NCI-H1930 (cell line): ENCODE measurements at places on chromosomes 12 and 14.

DNA sequence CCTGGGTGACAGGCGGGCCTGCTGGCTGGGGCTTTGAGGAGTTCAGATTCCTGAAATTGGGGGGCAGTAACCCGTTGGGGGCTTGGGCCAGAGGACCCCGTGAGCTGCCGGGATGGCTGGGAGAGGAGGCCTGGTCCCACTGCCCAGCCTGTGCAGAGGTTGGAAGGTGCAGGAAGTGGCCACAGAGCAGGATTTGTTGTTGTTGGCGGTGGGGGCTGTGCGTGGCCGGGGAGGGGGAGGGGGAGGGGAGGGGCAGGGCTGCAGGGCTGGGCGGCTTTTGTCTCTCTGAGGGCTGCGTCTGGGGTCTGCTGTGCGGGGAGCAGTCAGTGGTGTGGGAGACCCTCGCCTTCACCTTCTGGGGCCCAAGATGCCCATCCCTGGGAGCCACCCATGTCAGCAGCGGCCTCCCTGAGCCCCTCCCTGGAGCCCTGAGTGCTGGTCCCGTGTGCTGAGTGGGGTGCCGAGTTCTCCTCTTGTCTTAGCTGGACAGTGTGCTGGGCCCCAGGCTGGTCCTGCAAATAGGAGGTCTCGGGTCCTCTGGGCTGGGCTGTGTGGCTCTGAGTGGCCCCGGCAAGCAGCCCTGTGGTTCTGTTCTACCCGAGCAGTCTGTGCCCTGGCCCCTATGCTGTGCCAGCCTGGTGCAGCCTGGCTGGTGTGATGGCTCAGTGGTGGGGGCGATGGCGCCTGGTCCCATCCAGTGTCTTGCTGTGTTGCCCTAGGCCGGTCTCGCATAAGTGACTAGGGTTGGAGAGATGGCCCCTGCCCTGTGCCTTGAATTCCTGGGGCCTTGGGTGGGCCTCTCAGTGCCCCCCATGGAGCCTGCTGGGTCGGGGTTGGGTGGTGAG, 10.3 kb downstream of the KIF26A start:
- DNase-seq: no peak

DNA sequence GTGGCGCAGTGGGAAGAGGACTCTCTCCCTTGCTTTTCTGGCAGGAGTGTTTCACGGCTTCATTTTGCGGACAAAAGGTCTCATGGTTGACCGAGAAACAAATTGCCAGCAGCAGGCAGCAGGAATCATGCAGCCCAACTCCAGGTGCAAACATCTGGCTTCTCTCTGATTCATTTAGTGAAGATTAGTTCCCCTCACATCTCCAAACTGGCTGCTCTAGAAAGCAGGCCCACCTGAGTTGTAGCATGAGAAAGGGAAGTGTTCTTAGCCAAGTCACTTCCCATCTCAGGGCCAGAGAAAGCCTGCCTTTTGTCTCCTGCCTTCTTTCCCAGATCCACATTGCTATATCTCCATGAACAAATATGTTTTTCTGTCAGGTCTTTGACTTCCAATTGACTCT, 120.8 kb upstream of the CCDC196 start:
- no peak for DNase-seq

DNA sequence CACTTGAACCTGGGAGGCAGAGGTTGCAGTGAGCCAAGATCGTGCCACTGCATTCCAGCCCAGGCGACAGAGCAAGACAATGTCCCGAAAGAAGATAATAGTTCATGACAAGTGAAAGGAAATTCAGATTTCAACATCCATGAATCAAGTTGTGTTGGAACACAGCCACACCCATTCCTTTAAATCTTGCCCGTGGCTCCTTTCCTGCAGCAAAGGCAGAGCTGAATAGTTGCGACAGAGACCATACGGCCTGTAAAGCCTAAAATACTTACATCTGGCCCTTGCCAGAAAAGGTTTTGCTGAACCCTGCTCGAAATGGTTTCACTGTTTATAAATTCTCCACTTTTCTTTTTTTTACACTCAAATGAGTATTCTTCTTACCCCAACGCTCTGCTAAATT, 17.7 kb upstream of the ITPK1 start:
- no peak for DNase-seq

GRCh38 chr12:124603831-124604251, 36.4 kb upstream of the NCOR2 start:
- no peak for DNase-seq

DNA sequence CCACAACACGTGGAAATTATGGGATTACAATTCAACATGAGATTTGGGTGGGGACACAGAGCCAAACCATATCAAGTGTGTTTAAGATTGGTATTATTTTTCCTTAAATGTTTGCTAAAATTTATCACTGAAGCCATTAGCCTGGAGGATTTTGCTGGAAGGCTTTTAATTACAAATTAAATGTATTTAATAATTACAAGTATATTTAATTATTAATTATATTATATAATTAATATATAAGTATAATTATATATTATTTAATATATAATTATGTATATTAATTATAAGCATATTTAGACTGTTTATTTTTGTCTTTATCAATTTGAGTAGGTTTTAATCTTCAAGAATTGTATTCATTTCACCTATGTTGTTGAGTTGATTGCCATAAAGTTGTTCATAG, 427.4 kb upstream of the FLRT2 start:
- DNase-seq: no peak

DNA sequence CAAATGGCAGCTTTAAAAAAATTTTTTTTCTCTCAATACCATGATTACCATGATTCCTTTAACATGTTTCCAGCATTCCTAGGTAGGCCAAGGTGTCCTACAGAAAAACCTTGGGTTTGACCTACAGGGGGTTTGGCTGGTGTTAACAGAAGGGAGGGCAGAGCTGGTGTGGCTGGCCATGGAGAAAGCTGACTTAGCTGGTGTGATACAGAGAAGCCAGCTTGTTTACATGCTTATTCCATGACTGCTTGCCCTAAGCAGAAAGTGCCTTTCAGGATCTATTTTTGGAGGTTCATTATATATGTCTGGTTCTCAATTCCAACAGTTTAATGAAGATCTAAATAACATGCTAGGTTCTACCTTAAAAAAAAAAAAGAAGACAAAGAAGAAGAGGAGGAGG, 68.6 kb downstream of the EEA1 start:
- no peak for DNase-seq

- no peak for DNase-seq
Measured at GRCh38 chr12:76020731-76021672, 10.6 kb downstream of the PHLDA1 start.

DNA sequence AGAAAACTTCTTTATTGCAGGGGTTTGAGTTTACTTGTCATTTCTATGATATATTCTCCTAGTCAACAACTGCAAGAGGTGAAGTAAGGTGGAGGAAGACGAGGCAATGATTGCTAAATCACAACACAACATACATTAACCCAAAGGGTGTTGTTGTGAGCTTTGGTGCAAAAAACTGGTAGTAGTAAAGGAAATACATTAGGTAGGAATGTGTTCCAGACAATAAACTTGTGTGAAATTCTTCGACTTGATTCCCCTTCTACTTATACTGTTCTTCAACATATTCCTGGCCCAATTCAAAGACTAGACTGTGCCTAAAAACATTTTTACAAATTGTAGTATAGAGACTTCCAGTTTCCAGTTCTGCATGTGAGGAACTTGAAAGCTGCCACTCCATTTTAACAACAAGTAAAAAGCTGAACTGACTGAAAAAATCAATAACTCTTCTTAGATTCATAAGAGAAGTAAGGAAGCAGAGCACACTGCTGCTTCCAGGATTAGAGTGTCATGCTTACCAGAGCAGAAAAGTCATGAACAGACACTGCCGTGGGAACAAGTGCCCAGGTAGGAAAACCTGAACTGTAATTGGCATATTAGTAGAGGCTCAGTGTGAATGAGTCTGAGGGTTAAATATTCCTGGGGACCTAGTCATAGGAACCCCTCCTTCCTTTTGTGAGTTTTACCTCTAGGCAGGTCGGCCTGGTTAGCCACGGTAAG, 22.2 kb downstream of the COX8C start:
- DNase-seq: no peak

DNA sequence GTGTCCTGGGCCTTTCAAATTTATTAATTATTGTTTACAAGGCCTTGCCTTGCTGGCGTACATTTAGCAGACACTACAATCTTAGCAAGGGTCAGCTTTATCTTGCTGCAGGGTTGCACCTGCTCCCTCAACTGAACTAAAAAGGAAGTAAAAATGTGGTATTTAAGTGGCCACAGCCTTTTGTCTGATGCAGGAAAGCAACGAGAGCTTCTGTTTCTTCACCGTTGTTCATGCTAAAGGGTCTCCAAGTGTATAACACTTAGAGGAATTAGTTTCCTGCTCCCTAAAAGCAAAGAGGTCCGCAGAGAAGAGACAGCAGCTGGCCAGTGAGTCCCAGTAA, 62.8 kb upstream of the EGLN3 start:
- no peak for DNase-seq

DNA sequence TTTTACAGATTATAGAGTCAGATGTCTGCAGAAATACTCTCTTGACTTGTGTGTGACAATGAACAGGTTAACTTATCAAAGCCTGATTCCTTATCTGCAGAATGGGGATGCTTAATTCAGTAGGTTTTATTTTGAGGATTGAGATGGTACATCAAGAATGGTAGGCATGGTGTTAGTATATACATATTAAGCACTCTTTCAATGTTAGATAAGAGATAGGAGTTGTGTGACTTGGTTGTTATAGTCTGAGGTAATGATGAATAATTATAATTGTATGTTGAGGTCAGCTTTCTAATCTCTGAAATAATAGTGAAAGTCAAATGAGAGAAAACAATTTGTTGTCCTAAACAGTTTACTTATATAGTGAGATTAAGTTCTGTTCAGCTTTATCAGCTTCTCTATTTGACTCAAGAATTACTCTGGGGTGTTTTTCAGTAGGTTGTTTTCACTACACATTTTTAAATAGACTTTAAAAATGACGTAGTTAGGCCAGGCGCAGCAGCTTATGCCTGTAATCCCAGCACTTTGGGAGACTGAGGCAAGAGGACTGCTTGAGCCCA, 11.9 kb downstream of the PALS1 start:
- no peak for DNase-seq

DNA sequence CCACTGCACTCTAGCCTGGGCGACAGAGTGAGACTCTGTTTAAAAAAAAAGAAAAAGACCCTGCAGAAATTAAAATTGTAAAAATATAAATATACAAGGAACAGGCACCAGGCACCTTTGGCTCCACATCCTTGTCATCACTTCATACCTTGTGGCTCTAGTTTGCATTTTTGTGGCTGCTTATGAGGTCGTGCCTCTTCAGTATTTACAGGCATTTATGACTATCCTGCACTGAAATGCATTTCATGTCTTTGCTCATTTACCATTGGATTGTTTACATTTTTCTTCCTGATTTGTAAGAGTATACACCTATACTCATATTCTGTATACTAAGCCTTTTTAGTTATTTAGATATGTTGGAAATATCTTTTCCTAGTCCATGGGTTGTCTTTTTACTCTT, 20.1 kb downstream of the BICD1 start:
- DNase-seq: no peak

- no peak for DNase-seq
Measured at GRCh38 chr14:39266525-39266870, 32.8 kb downstream of the MIA2 start.
